ENCODE measurements at places on chromosomes 7 and 10.

DNA sequence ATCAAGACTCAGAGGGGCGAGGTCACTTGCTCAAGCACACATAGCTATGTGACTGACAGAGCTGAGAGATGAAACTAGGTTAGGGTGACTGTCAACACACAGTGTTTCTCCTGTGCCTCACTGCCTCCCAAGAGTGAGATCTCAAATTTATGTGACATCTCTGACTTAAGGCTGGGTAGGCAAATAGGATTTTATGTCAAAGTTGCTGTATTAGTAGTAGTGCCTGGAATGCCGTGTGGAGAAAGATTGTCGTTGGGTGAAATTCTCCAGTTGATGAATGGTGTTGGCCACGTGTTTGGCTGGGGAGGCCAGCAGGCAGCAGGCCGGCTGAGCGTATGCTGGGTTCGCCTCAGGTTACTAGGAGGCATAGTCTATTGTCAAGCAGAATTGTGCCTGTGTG is 148.3 kb upstream of the BMPER start:
- DNase-seq, result no peak

GRCh38 chr7:106866298-106867281 is 1.5 kb downstream of the PIK3CG start:
- peak; percentile 21 for DNase-seq

GRCh38 chr10:61172182-61172926 is 228.4 kb upstream of the RHOBTB1 start:
- DNase-seq, result no peak

GRCh38 chr10:13862546-13863233 is 275.9 kb downstream of the PRPF18 start:
- DNase-seq, result no peak

DNA sequence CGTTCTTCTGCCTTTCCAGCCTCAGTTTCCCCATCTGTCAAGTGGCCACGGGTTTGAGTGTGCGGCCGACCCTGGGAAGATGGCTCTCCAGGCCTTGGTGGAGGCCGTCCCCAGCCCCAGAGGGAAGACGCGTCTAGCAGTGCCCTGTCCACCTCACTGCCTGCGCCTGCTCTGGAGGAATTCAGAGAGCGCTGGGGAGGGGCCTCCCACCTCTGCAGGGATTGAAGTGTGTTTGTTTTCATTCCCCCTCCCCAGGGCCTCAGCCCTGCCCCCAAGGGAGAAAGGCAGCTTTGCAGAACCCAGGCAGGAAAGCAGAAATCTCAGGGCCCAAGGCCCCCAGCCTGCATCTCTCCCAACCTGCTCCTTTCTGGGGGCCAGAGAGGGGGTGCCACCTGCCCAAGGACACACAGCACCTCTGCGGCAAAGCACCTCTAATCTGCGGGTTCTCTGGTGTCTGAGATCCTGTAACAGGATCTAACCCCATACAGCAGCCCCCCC is 91.0 kb downstream of the MICALL2 start:
- no peak for DNase-seq

DNA sequence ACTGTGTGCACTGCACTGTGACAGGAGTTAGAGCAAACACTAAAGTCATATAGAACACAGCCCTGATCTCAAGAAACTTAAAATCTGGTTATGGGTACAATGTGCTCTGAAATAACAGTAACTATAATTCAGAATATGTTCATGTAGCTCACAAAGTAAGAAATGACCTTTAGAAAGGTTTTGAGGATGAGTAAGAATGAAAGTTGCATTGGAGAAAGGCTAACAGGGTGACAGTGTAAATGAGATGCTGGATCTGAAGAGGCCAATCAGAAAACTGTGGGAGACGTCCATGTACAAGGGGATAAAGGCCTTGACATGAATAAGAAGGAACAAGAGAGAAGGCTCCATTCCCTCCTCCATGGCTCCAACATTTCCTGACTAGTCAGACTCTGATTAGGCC is 124.7 kb downstream of the GRM3 start:
- no peak for DNase-seq

DNA sequence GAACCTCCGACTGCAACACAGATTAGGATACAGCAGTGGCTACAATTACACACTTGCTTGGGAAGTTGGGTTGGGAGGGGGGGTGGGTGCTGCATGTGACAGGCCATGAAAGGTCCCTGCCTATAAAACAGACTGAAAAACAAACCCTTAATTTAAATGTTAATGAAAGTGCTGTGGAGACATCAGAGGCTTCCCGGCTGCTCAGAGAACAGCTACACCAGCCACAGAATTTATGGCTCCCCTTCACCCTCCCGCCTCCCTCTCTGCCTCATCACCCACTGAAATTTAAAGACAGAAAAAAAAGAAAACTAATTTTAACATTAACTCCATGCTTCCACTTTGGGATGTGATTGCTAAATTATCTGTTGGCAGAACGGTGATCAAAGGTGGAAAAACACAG is 34.7 kb downstream of the FBXW4 start:
- no peak for DNase-seq

GRCh38 chr10:108241166-108241565 is 1076.7 kb upstream of the SORCS1 start:
- DNase-seq, result no peak

Measured in stimulated activated CD4-positive, alpha-beta T cell treated with anti-CD3 and anti-CD28 coated beads, Interleukin-1b, Interleukin-23, amount 100 ng/mL, for 48 hours (primary cell).